PC-3 (cell line): ENCODE measurements at places on chromosomes 16 and 17. TPM values are rescaled to one million over a fixed set of nuclear protein-coding genes. Genes with fewer than 3 reads are reported as not detected.

GRCh38 chr17:6428207-6428965 is 6.5 kb downstream of the AIPL1 start:
- no peaks in the 10 kb centered on the region for H3K27me3 ChIP-seq
- no peak overlapping the region for H3K4me3 ChIP-seq
- DNase-seq = no peak
- H3K27ac ChIP-seq = no peak overlapping the region
- H3K36me3 ChIP-seq = no peaks in the 10 kb centered on the region

DNA sequence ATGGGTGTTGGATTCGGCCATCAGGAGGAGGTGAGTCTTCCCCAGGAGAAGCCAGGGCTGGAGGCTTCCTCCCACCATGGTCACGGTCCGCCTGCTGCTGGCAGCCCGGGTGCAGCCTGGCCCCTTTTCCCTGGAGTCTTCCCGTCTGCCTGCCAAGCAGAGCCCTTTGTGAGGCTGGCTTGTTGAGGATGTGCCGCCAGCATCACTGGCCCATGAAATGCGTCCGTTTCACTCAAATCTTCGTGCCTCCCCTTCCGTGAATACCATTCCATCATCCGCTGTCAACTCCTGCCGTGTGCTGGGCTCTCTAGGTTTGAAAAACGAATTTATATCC is 9.6 kb downstream of the VPS4A start:
- H3K4me3 ChIP-seq = no peak overlapping the region
- H3K27me3 ChIP-seq = no peaks in the 10 kb centered on the region
- DNase-seq = no peak
- H3K36me3 ChIP-seq = peaks cover 27% of the 10 kb centered on the region; the same call in 1 of the 2 replicates

GRCh38 chr16:23320693-23321092 is 18.6 kb downstream of the SCNN1B start:
- no peak overlapping the region for H3K27ac ChIP-seq
- H3K4me1 ChIP-seq = peaks cover 13% of the 10 kb centered on the region
- no peak for DNase-seq
- no peaks in the 10 kb centered on the region for H3K27me3 ChIP-seq
- no peak overlapping the region for H3K4me3 ChIP-seq
- no peaks in the 10 kb centered on the region for H3K36me3 ChIP-seq

DNA sequence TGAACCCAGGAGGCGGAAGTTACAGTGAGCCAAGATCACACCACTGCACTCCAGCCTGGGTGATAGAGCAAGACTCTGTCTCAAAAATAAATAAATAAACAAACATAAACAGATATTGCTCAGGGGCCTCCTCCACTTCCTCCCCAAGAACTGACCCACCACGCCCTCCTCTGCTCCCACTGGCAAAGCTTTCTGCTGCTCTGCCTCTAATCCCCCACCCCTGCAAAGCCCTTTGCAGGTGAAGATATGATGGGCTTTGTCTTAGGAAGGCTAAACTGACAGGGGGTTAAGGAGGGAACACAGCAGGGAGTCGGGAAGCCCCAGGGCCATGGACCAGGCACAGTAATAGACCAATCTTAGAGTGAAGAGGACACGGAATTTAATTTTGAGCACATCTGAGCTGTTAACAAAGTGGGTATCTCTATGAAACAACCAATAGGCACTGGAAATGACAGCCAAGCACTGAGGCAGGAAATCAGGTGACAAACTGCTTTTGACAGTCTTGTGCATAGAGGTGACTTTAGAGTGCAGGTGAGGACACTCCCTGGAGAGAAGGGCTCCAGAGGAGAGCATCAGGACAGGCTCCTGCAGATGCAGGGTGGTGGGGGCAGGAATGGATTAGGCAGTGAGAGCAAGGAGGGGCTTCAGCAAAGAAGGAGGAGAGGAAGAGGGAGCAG is 6.4 kb upstream of the CD300LD start:
- H3K4me1 ChIP-seq = no peaks in the 10 kb centered on the region
- no peak overlapping the region for H3K27ac ChIP-seq
- no peaks in the 10 kb centered on the region for H3K36me3 ChIP-seq

DNA sequence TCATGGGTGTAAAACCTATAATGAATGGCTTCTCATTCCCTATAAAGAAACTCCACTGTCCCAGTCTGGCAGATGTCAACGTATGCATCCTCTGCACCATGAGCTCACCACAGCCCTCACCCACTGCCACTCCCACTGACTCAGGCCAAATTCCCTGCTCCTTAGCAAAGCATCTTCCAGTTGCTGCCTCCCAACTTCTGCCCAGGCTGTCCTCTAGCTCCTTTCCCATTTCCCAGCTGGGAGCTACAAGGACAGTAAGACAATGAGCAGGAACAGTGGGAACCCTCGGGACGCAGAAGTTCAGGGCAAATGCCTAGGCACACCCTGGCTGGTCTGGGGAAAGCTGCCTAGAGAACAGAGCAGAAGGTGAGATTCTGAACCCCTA is 9.1 kb upstream of the THAP11 start:
- peak; percentile 68 for DNase-seq
- peak overlapping the region; percentile 78 for H3K4me3 ChIP-seq
- peaks cover 11% of the 10 kb centered on the region for H3K4me1 ChIP-seq
- H3K27ac ChIP-seq = peak overlapping the region; percentile 24
- no peaks in the 10 kb centered on the region for H3K27me3 ChIP-seq

GRCh38 chr16:22623351-22623781 is 112.7 kb downstream of the NPIPB5 start:
- peaks cover 6% of the 10 kb centered on the region for H3K4me1 ChIP-seq
- no peak overlapping the region for H3K27ac ChIP-seq
- no peaks in the 10 kb centered on the region for H3K36me3 ChIP-seq

DNA sequence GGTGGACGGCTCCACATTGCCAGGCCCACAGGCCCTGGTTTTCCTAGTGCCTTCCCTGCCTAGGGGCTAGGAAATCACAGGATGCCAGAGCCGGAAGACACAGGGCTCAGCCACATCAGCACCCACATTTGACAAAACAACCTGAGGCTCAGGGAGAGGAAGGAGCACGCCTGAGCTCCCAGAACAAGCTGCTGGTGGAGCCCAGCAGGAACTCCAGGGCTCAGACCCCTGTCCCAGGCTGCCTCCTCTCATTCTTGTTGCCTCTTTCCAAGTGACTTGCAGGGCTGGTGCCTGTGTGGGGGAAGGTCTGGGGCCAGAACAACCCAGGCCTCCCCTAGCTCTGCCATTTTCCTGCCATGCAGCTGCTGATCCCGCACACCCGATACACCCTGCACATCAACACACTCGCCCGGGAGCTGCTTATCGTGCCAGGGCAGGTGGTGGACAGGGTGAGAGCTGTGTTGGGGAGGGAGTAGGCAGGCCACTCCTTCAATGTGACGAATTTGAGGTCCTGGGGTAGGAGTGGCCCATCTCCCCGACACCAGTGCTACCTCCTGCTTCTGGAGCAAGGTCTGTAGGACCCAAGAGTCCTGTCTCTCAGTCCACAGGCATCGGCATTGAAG is 7.6 kb downstream of the ALOX15B start:
- DNase-seq = no peak
- H3K27ac ChIP-seq = no peak overlapping the region
- no peaks in the 10 kb centered on the region for H3K4me1 ChIP-seq
- H3K36me3 ChIP-seq = no peaks in the 10 kb centered on the region
- no peaks in the 10 kb centered on the region for H3K27me3 ChIP-seq

The GCGR gene
- total RNA-seq = 0.11 TPM in 1 of 2 replicates, not detected in the other

The EIF3CL gene
- total RNA-seq = 47.6 and 80.4 TPM in 2 replicates

The MT4 gene
- not detected in 2 replicates for total RNA-seq

The DPEP2 gene
- total RNA-seq = not detected in 2 replicates

The PMFBP1 gene
- total RNA-seq = 1.2 and 2.0 TPM in 2 replicates

The CKLF gene
- 47.9 and 49.7 TPM in 2 replicates for total RNA-seq
